ENCODE measurements at places on chromosomes 5 and 9.

DNA sequence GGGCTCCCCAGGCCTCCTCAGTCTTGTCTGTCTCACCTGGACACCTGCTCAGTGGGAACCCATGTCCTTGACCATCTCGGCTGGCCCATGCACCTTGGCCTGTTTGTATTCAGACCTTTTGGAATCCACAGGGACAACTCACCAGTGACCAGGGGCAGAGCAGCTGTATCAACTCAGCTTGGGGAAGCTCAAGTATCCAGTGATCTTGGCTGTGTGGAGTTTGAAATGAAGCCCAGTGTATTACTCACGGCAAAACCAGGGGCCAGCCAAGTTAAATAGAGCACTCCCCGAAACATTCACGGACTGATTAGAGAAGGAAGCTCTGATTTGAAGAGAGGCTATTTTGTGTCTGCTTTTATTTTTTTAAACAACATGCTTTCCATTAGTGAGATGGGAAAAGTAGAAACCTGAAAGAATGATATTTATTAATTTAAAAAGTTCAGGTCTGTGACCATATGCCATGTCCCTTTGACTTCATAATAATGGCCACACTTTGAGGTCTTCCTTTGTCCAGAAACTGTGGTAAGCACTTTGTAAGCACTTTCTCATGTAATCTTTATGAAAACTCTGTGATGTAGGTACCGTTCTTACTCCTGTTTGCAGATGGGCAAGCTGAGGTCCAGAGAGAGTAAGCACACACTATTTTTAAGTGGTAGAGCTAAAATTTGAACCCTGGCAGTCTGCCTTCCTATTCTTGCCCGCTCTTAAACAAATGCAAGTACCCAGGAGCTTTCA, 656.5 kb downstream of the BNC2 start:
- peak; percentile 47 for DNase-seq

GRCh38 chr9:114155995-114156656, 789 bp downstream of the COL27A1 start:
- no peak for DNase-seq

DNA sequence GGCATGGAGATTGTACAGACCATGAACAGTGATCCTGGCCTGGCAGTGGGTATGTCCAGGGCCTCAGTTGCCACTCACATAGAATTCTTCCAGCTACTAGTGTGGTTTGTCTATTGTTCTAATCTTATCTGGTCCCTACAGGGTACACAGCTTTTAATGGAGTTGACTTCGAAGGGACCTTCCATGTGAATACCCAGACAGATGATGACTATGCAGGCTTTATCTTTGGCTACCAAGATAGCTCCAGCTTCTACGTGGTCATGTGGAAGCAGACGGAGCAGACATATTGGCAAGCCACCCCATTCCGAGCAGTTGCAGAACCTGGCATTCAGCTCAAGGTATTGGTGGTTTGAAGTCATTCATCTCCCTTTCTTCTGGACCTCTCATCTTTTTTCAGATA, 43.8 kb downstream of the THBS4 start:
- DNase-seq: no peak

DNA sequence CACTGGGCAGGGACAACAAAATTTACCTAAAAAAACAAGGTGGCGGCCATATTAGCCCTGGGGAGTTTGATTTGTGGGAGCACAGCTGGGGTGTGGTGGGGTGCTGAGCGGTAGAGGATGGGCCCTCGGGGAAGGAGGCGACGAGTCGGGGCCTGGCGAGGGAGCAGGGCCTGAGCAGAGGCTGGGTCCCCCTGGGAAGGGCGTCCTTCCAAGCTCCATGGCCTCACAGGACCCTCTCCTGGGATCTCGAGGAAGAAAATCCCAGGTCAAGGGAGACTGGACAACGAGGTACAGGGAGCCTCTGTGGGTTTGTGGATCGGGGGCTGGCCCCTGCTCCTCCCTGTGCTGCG, 165.5 kb downstream of the CACNA1B start:
- DNase-seq: no peak

- DNase-seq: no peak
Observed at GRCh38 chr5:109718216-109718615, 28.5 kb downstream of the MAN2A1 start.

DNA sequence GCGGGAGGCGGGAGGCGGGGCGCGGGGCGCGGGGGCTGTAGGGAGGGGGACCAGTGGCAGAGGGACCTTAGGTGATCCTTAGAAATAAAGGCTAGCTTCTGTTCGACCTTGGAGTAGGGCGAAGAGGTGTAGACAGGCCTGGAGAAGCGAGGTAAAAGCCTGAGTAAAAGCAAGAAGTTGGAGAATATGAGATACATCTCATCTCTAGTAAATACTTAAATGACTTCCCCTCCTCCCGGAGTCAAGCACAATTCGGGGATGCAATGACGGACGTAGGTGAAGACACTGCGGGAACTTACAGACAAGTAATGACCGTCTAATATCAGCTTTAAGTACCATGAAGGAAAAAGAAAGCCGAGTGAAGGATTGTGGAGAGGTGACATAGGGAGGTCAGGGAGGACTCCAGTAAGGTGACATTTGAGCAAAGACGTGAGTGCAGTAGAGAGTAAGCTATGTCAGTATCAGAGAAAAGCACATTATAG, 466 bp downstream of the SMC2 start:
- no peak for DNase-seq

DNA sequence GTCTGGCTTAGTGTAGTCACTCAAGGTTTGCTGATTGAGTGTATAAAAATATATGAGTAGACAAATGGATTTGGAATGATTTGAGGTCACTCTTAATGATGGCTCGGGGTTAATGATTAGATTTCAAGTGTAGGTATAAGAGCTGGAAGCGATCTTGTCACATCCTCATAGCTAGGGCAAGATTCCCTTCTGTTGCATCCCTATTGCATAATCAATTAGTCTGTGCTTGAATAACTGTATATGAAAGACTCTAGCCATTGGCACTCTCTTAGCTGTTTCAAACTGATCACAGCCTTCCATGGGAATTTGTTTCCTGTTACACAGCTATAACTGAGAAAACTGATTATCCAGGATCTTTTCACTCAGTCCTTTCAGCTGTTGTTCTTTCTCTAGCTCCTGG, 811.6 kb downstream of the TLE4 start:
- no peak for DNase-seq

DNA sequence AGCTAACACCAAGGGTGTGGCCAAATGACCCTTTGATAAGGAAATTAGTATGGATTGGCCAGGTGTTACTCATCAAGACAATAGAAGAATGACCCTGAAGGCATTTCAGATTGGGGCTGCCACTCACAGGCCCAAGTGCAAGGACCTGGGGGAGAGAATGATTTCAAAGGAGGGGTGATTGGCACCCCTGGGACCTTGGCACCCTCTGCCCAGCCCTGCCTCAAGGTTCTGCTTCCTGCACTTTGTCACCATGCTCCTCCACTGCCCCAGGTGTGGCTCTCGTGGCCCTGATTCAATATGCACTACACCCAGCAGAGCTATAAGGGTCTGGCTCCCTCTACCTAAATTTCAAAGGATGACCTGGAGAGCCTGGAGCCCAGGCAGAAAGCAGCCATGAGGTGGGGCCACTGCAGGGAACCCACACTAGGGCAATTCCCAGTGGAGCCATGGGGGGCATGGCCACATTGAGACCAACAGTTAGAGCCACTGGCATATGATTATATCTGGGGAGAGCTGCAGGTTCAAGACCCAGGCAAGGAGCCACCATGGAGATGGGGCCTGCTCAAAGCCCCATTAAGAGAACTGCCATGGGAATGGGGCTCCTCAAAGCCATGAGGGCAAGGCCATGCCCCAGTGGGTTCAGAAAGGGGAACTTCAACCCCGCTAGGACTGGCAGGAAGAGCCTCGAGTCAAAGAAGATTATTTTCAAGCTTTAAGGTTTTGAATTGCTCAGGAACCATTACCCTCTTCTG, 93.0 kb downstream of the CEMIP2 start:
- no peak for DNase-seq

GRCh38 chr9:3656224-3656623, 130.4 kb upstream of the RFX3 start:
- no peak for DNase-seq

DNA sequence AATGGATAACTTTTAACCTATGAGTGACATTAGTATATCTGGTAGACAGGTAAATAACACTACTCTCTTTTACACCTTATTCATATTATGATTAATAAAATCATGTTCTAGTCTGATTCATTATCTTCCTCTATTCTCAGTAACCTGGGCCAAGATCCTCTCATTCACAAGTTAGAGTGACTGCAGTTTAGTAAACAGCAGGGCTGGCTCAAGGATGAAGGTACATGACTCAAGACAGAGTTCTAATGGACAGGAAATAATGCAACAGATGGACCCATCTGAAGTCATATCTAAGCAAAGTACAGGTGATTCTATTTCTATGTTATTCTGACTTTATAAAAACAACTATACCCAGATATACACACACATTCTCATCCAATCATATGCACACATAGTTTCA, 582.5 kb upstream of the CDH18 start:
- no peak for DNase-seq

GRCh38 chr9:107222020-107222522, 61.0 kb upstream of the RAD23B start:
- no peak for DNase-seq

DNA sequence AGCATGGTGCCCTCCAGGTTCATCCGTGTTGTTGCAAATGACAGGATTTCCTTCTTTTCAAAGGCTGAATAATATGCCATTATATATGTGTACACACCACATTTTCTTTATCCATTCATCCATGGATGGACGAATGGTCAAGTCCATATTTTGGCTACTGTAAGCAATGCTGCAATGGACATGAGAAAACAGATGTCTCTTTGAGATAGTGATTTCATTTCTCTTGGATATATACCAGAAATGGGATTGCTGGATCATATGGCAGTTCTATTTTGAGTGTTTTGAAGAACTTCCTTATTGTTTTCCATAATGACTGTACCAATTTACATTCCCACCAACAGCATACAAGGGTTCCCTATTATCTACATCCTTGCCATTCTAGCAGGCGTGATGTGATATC, 67.9 kb downstream of the TEK start:
- no peak for DNase-seq

GRCh38 chr5:163276466-163276865, 160.9 kb upstream of the CCNG1 start:
- no peak for DNase-seq

DNA sequence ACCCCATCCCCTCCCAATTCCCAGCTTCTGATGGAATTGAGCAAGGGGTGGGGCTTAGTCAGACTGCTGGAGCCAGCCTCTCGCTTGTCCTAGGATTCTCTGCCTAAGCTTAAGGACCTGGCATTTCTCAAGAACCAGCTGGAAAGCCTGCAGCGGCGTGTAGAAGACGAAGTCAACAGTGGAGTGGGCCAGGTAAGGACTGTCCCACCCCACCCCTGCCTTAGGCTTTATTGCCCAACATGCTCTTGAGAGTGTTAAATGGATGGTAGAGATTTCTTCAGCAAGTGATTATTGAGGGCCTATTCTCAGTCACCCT, 1.1 kb downstream of the SLC35A4 start:
- DNase-seq: no peak

DNA sequence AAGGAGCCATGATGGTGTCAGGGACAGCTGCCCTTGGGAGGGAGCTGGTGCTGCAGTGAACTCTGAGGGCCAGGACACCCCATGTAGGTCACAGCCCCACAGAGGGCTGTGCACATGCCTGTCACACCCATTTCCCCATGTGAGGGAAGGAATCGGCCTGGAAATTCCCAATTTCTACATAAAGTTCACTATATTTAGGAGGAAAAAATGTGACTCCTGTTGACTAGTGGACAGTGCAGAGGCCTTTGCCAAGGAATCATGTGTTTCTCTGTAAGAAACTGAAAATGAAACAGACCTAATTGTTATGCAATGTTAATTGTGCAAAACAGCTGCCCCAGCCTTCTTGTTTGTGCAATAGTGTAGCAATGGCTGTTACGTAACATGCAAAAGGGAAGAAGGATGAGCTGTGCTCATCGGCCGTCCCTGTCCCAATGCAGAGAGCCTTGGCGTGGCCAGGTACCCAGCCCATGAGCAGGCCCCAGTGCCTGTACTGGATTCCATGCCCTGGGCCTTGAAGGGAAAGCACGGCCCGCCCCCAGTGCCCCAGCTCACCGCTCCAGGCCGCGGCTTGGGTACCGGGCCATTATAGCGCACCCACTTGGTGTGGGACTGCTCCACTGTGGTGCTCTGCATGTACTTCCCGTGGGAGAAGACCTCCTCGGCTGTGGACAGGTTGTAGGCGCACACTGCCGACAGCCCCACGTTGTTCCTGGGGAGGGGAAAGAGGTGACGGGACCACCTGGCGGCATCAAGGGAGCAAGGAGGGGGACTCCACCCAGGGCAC, 70.0 kb downstream of the SECISBP2 start:
- DNase-seq: no peak

DNA sequence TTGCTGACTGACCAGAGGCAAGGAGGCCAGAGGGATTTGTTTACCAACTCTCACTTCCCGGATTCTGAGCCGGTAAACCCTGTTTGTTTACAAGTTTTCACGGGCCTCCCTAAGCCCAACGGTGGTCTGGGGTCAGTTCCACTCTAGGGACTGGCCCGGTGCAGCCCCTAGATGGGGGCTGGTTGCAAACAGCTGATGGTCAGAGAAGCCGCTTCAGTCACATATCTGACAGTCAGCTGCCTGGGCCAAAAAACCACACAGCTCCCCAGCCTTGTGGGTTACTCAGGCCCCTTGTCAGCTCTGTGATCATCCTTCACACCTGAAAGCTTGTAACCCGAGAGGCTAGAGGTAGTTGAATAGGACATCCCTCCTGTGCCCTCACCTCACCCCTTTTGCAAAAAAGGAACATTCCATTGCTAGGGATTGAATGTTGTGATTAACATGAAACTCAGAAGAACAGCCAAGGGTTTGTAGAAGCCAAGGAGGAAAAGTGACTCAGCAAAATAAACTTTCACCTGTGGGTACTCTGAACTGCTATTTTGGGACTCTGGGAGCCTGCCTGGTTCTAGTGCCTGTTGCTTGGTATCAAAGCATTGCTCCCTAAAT, 40.4 kb downstream of the SAR1B start:
- no peak for DNase-seq

DNA sequence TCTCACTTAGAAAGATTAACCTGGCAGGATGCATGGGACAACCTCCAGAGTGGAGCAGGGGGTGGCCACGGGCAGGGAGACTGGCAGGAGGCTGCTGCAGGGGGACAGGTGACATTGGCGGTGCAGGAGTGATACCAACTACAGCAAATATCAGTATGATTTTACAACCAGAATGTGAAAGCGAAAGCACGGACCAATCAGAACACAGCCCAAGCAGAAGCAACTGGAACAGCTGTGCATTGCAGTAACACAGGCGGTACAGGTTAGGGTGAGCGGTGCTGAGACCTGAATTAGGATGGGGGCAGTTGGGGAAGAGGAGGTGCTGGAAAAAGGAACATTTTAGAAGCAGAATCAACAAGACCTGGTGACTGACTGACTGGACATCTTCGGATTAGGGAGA, 29.3 kb downstream of the POLR1E start:
- DNase-seq: no peak

DNA sequence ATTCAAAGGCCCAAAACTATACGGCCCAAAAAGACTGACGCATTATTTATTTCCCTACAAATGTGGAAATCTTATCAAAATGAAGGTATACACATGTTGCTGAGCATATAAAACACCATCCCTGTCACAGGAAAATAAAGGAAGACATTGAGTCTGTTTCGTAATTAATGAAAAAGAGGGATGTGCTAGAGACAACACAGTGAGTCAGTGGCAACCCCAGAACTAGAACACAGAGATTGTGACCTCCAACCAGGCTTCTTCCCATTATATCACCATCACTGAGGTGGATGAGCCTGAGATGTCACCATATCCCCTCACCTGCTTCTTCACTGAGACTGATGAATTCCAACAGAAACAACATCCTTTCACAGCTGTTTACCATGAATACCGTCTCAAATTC, 3.8 kb downstream of the NDUFA8 start:
- DNase-seq: no peak

Measured in HS-27A (cell line).